ENCODE measurements at places on chromosomes 6 and 20.
A peak's percentile ranks its signal among the peaks of the same experiment; 100 is the strongest.

GRCh38 chr6:168118935-168119334 lies 39.9 kb upstream of the FRMD1 start:
- DNase-seq, result no peak
- no peaks in the 10 kb centered on the region for H3K36me3 ChIP-seq
- no peaks in the 10 kb centered on the region for H3K27me3 ChIP-seq
- no peaks in the 10 kb centered on the region for H3K4me1 ChIP-seq

- no peak for DNase-seq
- no peak overlapping the region for H3K4me3 ChIP-seq
- no peaks in the 10 kb centered on the region for H3K27me3 ChIP-seq
- H3K27ac ChIP-seq, result no peak overlapping the region
Observed at GRCh38 chr20:32834972-32835371, 15.2 kb downstream of the MAPRE1 start.

DNA sequence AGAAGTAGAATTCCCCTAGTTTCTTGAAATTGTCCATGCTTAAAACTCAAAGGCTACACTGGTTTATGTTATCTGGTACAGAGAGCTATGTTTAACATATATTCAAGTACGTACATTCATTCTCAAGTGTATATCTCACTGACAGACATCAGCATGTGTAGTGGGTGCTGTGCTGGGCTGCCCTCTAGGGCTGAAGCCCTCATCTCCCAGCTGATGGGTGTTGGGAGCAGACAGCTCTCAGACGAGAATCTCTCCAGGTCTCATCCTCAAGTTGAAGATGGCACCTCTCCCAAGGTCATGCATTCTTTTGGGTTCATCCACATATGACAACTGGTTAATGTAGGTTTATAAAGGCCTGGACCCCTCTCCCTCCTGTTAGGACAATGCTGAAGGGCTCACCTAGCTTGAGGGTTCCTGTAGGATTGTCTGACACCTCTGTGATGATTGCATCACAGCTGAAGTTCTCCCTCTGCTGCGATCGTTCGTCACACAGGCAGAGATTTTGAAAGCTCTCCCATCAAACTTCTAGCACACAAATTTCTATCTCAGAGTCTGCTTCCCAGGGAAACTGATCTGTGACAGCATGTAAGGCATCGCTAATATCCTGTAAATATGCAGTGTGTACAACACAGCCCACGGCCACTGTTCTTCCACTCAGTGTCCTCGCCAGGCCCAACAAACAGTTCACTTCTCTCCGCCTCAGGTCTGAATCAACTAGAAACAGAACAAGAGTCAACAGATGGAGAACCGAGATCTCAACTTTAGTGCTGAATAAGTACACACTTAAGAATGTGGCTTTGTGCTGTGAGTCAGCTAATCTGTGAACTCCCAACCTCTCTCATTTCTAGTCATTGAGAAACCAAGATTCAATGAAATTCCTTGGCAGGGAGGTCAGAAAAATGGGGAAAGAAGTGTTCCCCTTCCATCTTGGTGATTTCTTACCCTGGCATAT lies 43.2 kb downstream of the PREP start:
- H3K36me3 ChIP-seq, result peaks cover 16% of the 10 kb centered on the region
- DNase-seq, result peak; percentile 31
- no peak overlapping the region for H3K4me3 ChIP-seq

- H3K27me3 ChIP-seq, result no peaks in the 10 kb centered on the region
- H3K27ac ChIP-seq, result no peak overlapping the region
- no peaks in the 10 kb centered on the region for H3K4me1 ChIP-seq
- DNase-seq, result no peak
- H3K36me3 ChIP-seq, result no peaks in the 10 kb centered on the region
- no peak overlapping the region for H3K4me3 ChIP-seq
Observed at GRCh38 chr20:5842465-5842864, 92.3 kb downstream of the SHLD1 start.

- DNase-seq, result no peak
- H3K27me3 ChIP-seq, result no peaks in the 10 kb centered on the region
- no peaks in the 10 kb centered on the region for H3K4me1 ChIP-seq
- H3K27ac ChIP-seq, result no peak overlapping the region
Observed at GRCh38 chr6:145656128-145656527, 79.2 kb downstream of the EPM2A start.

- peaks cover 31% of the 10 kb centered on the region for H3K36me3 ChIP-seq
- H3K4me3 ChIP-seq, result no peak overlapping the region
- no peak overlapping the region for H3K27ac ChIP-seq
- DNase-seq, result no peak
- H3K4me1 ChIP-seq, result peaks cover 8% of the 10 kb centered on the region
- H3K27me3 ChIP-seq, result no peaks in the 10 kb centered on the region
Observed at GRCh38 chr6:111588366-111588765, 17.3 kb downstream of the TRAF3IP2 start.

- no peak overlapping the region for H3K4me3 ChIP-seq
- DNase-seq, result peak; percentile 86
- no peak overlapping the region for H3K27ac ChIP-seq
- no peaks in the 10 kb centered on the region for H3K4me1 ChIP-seq
- no peaks in the 10 kb centered on the region for H3K36me3 ChIP-seq
Observed at GRCh38 chr20:47677635-47678453, 107.4 kb downstream of the SULF2 start.

- no peak overlapping the region for H3K27ac ChIP-seq
- H3K4me3 ChIP-seq, result no peak overlapping the region
- no peaks in the 10 kb centered on the region for H3K36me3 ChIP-seq
- H3K27me3 ChIP-seq, result no peaks in the 10 kb centered on the region
- no peaks in the 10 kb centered on the region for H3K4me1 ChIP-seq
Observed at GRCh38 chr6:1278061-1278720, 33.7 kb upstream of the FOXQ1 start.

DNA sequence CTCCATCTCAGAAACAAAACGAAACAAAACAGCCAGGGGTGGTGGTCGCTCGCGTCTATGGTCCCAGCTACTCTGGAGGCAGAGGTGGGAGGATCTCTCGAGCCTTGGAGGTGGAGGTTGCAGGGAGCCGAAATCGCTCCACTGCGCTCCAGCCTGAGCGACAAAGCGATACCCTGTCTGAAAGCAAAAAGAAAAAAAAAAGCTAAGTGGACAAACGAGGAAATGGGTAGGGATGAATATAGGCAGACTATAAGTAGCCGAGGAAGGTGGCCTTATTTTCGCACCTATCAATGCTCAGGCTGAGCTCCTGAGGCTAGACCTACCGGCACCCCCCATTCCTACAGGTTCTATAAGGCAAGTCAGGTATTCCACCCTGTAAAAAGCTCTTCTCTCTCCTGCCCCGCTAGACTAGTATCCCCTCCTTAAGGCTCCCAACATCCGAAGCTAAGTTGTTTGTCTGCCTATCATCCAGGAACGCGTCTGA lies 650 bp upstream of the CASP8AP2 start:
- peak overlapping the region; percentile 82 for H3K4me3 ChIP-seq
- DNase-seq, result peak; percentile 68
- H3K36me3 ChIP-seq, result peaks cover 9% of the 10 kb centered on the region

DNA sequence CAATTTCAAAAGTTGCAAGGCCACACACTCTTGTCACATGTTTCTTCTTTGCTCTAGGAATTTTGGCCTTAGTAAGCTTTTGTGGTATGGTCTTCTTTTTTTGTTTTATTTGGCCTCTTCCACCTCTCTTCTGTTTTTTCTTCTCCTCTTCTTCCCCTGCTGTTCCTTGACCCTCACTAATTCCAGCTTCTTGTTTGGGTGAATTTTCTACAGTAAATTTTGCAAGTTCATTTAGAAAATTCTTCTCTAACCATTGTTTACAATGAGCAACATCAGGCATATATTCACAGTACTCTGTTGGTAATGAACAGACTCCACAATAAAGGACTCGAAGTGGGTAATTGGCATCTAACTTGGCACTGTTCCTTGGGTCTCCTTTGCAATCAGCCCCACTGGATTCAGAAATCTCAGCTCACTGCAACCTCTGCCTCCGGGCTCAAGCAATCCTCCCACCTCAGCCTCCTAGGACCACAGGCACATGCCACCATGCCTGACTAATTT lies 5.0 kb downstream of the ASIP start:
- no peaks in the 10 kb centered on the region for H3K36me3 ChIP-seq
- H3K4me3 ChIP-seq, result no peak overlapping the region
- no peak overlapping the region for H3K27ac ChIP-seq
- H3K4me1 ChIP-seq, result no peaks in the 10 kb centered on the region
- no peak for DNase-seq

Measured in Karpas-422 (cell line).